ENCODE measurements at places on chromosomes 2 and 18.

DNA sequence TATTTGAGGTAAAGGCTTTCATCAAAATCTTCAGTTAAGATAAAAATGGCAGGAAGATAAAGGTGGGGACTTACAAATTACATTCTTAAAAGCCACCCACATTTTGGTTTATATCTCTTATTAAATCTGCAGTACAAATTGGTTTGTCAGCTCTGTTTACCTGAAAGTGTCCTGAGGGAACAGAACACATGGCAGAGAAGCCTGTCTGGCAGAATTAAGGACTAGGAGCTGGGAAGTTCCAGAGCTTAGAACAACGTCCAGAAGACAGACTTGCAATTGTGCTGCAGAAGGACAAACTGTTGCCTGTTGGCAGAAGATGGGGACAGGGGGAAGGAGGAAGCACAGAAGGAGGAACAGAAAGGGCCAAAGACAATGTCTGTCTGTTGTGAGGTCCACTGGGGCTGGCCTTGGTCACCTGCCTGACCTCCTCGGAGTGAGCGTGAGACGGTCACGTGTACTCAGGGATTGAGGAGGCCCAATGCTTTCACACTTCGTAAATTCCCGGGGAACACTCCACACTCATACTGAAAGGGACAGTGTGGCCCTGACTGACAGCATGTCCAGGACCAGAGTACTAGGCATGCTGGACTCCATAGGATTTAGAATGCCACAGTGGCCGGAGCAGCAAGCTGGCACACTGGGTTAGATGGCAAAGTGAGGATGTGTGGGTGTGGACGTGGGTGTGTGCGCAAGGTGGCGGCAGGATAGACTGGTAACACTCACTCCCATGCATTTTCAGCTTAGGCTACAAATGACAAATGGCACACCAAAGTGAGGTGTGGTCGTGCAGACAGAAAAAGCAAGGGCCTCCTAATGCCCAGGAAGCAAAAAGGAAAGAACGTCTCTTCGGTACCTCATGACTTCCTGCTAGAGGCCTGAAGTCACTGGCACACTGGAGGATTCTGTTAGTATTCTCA lies 210.9 kb upstream of the REV1 start:
- DNase-seq = no peak

GRCh38 chr2:157933160-157933920 lies 57.2 kb upstream of the ACVR1 start:
- no peak for DNase-seq

DNA sequence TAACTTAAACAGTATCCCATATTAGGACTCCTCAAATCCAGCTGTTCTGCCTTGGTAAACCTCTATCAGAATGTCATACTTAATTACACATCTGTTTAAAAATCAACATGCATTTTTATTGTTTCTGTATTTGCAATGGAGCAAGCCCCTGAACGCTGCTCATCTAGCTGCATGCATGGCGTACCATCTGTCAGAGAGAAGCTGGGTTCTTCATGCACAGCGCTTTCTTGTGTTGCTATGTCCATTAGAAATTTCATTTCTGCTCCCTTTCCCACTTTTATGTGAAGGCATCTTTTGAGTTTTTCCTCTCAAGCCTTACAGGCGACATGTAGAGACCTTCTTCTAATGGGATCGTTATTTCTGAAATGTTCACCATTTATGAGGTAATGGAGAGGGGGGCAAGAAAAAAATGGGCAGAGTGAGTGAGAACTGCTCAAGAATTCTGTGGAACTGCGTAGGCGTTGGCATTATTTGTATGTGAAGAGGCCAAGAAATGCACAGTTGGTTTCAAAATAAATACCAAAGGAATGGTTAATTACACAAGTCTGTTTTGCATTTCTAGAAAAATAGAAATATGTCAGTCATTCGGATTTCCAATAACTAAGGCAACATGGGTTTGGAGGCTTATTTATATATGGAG lies 31.6 kb downstream of the INSIG2 start:
- no peak for DNase-seq

DNA sequence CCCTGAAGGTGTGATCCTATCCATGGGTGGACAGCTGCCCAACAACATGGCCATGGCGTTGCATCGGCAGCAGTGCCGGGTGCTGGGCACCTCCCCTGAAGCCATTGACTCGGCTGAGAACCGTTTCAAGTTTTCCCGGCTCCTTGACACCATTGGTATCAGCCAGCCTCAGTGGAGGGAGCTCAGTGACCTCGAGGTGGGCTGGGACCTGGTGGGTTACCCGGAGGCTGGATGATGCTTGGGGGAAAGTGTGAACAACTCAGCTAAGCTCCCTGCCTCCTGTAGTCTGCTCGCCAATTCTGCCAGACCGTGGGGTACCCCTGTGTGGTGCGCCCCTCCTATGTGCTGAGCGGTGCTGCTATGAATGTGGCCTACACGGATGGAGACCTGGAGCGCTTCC lies 16.2 kb downstream of the CAD start:
- no peak for DNase-seq

DNA sequence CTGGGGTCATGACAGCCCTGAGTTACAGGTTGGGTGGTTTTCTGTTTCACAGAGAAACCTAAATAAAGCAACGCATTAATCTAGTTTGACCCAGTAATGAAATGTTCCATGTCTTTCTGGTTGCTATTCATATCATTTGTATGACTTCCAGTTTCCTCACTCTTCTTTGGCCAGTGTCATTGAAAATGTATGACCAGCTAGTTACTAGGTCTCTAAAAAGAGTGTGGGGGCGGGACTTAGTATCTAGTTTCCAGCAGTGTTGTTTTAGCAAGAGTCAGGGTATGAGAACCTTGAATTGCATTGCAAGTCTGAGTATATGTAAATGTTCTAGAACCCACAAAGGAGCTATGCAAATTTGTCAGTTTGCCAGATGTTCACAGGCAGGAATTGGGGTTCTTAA lies 47.7 kb downstream of the SLC9A2 start:
- no peak for DNase-seq

DNA sequence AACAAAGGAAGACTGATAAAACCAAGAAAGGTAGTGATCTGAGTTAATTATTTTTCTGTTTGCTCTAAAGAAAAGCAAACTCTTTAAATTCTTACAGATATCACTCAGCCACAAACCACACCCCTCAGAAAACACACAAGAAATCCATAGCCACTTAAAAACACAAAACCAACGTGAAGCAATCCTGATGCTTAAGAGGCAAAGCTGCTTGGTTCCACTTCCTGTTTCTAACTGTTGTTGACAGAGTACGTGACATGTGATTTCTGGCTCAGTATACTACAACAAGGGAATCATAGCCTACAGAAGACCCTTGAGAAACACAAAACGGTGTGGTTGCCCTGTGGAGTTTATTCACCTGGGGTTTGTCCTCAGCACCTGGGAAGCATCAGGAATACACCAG lies 240.9 kb upstream of the APCDD1 start:
- DNase-seq = peak; percentile 58

- no peak for DNase-seq
Measured at GRCh38 chr2:135225781-135226180, 173.7 kb downstream of the RAB3GAP1 start.

DNA sequence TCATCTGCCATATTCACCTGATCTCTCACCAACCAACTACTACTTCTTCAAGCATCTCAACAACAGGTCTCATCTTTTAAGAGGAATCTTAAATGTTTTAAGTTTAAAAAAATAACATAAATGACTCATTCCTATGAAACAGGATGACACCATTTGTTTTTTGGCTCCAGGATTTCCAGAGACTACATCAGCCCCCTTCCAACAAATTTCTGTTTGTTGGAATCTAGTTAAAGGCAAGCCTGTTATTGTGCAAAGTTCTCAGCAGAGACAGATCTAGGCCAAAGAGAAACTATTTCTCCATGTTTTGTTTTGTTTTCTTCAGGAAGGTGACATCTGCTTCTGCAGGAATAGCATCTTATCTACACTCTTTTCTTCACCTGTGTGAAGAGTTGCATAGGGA lies 204.8 kb upstream of the SH3BP4 start:
- no peak for DNase-seq

GRCh38 chr18:58416704-58417683 lies 211.9 kb downstream of the ALPK2 start:
- DNase-seq = no peak

- DNase-seq = no peak
Measured at GRCh38 chr2:42752314-42752713, 11.6 kb downstream of the OXER1 start.

DNA sequence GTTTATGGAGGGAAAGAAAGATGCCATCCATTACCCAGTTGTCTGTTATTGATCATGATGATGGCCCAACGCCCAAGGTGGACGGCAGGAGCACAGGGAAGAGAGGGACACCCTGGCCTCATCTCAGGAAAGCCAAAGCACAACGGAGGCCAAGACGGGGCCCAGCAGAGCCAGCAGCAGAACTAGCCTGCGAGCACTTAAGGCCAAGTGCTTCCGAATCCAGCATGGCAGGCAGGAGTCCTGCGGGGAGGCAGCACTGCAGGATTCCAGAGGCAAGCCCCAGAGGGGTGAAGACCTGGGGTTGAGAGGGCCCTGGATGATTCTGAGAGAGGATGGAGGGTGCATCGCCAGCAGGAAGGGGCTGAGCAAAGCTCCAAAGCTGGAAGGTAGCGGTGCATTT lies 28.3 kb upstream of the KLHL29 start:
- no peak for DNase-seq

DNA sequence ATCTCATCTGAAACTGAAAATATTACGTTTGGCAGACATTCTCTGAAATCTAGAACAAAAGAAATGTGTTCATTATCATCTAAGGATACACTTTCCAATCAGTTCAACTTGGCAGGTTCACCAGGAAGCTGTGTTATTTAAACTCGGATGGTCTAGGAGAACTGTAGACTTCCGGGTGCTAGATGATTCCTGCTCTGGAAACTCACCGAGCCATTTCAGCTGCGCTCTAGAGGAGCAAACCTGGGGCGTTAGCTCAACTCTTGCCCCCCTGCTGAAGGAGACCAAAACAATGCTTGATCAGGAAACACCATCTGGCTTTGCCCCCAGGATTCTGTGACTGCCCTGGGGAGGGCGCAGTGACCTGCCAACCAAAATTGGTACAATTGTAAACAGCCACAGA lies 22.9 kb downstream of the MLPH start:
- no peak for DNase-seq

GRCh38 chr2:227198866-227199265 lies 34.4 kb downstream of the COL4A3 start:
- DNase-seq = no peak

DNA sequence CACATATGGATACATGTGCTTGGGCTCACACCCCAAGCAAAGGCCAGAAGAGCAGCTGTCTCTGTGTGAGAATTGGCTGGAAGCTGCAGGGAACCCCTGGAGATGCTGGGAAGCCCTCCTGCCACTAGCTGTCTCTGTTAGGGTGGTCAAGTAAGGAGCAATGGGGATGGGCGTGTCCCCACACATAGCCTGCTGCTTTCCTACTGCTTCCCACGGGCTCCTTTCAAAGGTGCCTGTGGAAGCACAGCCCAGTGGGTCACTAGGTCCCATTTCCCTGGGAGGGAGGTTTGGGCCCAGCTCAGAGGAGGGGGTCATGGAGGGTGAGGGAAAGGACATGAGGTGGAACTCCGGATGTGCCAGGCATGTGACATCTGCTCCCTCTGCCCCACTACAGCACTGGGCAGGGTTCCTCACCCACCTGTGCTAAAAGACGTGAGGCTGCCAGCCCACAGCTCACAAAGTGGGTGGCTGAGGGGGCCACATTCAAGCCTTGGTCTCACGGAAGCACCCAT lies 24.4 kb upstream of the MAL start:
- no peak for DNase-seq

- DNase-seq = no peak
Measured at GRCh38 chr18:61743775-61744531, 148.9 kb downstream of the RNF152 start.

DNA sequence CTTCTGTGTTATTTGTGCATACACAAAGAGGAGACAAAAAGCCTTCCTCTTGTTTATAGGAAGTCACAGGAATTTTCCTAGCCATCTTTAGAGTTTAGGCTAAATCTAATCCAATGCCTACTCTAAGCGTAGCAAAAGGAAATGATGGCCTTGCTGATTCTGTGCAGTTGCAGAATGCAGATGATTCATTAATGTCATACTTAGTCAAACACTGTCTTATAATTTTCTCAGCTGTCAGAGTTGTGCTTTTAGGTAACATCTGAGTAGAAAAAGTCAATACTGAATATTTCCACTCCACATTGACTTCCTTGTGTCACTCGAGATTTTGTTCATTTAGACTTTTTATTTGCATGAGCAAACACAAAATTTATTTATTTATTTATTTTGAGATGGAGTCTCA lies 157.9 kb upstream of the FOSL2 start:
- no peak for DNase-seq

DNA sequence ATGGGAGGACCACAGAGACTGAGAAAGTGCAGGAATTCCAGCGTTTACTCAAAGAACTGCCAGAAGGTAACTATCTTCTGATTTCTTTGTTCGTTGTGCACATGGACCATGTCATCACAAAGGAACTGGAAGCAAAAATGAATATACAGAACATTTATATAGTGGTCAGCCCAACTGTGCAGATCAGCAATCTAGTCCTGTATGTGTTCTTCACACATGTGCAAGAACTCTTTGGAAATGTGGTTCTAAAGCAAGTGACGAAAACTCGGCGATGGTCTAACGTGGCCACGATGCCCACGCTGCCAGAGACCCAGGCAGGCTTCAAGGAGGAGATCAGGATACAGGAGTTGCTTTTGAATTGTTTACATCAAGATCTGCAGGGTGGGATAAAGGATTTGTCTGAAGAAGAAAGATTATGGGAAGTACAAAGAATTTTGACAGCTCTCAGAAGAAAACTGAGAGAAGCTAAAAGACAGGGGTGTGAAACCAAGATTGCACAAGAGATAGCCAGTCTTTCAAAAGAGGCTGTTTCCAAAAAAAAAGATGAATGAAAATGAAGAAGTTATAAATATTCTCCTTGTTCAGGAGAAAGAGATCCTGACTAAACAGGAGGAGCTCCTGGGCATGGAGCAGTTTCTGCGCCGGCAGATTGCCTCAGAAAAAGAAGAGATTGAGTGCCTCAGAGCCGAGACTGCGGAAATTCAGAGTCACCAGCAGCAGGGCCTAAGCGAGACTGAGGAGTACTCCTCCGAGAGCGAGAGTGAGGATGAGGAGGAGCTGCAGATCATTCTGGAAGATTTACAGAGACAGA lies 8.3 kb upstream of the CHST10 start:
- no peak for DNase-seq

DNA sequence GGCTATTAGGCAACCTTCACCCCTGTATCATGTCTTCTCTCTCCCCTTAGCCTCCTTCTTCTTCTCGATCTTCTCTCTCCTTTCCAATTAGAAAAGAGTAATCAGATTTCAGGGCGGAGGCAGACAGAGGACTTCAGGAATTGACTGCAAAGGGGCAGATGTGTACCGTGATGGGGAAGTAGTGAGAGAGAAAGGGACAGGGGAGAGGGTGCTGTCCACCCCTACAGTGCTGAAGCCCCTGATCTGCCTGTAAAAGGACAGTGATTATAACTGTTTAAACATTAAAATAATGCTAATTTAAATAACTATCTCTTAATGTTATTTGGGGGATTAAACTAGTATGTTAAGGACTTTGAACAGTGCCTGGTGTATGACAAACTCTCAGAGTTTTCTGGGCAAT lies 178.5 kb downstream of the ACTR3 start:
- no peak for DNase-seq

GRCh38 chr18:48157956-48158355 lies 227.5 kb upstream of the SMAD2 start:
- DNase-seq = no peak

All from activated CD4-positive, alpha-beta T cell treated with anti-CD3 and anti-CD28 coated beads, Interleukin-10, Interleukin-2, amounts not matched to agents 100 ng/mL and 50 ng/mL, durations not matched to agents 16 hours and 8 hours (primary cell).